ENCODE measurements at places on chromosomes 12 and 14. TPM values are rescaled to one million over a fixed set of nuclear protein-coding genes. Genes with fewer than 3 reads are reported as not detected.

GRCh38 chr14:37147310-37147880, 25.0 kb downstream of the SLC25A21 start:
- no peak for DNase-seq
- no peaks in the 10 kb centered on the region for H3K27me3 ChIP-seq
- H3K27ac ChIP-seq = no peak overlapping the region

GRCh38 chr14:64915797-64916196, 1.5 kb downstream of the CHURC1 start:
- no peaks in the 10 kb centered on the region for H3K4me1 ChIP-seq
- no peak overlapping the region for H3K4me3 ChIP-seq
- H3K27me3 ChIP-seq = no peaks in the 10 kb centered on the region

DNA sequence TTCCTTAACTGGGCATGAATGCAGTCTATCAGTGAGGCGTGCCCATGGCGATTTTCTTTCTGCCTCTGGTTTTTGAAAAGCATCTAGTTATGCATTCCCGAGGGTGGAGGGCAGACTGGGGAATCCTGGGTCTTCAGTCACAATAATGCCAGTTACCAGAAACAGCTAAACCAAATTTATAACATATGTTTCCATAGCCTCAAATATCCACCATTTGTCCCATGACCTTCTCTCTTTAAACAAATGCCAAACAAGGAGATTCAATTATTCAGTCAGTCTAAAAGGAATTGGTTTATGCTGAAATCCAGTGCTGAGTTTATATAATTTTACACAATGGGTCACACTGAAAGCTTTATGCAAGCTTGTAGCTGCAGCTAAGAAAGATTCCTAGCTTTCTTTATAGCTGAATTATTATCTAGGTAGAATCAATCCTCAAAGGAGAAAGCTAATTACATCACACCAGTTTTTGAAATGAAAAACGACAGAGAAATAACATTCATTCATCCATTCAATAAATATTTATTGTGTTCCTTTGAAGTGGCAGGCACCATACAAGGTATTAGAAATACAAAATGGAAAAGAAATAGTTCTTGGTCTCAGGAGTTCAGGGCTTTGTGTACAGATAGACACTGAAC, 131.3 kb upstream of the RAP1B start:
- H3K4me3 ChIP-seq = no peak overlapping the region
- no peaks in the 10 kb centered on the region for H3K27me3 ChIP-seq
- no peak overlapping the region for H3K27ac ChIP-seq
- H3K36me3 ChIP-seq = no peaks in the 10 kb centered on the region
- no peaks in the 10 kb centered on the region for H3K4me1 ChIP-seq
- no peak for DNase-seq

DNA sequence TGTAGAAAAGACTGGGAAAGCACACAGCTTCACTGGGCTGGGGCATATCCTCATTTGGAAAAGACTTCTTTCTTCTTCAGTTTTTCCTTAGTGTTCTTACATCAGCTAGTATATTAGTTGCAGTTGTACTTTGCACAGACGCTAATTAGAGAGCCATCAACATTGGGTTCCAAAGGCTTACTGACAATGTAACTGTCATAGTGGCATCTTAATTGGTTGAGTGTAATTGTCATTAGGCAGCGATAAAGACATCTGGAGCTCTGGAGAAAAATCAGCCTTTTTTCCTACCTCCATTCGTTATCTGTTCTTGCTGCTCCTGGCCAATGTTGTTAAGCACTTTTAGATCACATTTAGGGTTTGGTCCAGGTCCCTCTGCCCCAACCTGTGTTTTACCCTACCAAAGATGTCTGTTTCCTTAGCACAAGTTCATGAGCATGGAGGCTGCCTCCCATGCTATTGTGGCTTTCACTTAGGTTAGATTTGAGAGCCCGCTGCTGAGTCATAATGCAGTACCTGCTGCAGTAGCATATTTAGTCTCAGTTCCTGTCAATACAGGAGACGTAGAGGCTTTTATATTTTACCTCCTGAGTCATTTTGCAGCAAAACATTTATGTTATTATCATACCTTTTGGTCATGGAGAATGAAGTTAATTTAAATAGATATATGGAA, 49.2 kb downstream of the FBXW8 start:
- no peak for DNase-seq
- H3K27me3 ChIP-seq = no peaks in the 10 kb centered on the region
- no peak overlapping the region for H3K27ac ChIP-seq
- peaks cover 3% of the 10 kb centered on the region for H3K4me1 ChIP-seq
- peaks cover 4% of the 10 kb centered on the region for H3K36me3 ChIP-seq
- H3K4me3 ChIP-seq = no peak overlapping the region

DNA sequence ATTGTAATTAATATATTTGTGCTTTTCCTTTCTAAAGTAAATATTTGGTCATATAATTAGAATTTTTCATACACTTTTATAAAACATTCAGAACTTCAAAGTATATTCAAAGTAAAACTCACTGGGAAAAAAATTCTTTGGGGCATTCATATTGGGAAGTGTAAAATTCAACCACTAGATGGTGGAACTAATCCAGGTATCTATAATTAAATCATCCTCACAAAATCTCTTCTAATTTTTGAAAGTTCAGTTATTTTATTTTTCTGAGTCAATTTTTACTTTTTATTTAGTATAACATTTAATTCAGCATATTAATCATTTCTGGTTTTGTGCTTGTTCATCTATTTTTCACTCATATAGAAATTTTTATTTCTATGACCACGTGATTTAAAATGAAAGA, 81.0 kb downstream of the NTS start:
- DNase-seq = no peak
- no peaks in the 10 kb centered on the region for H3K36me3 ChIP-seq
- H3K27me3 ChIP-seq = no peaks in the 10 kb centered on the region
- no peak overlapping the region for H3K27ac ChIP-seq
- no peak overlapping the region for H3K4me3 ChIP-seq

- no peak for DNase-seq
- no peaks in the 10 kb centered on the region for H3K27me3 ChIP-seq
- peaks cover 37% of the 10 kb centered on the region for H3K4me1 ChIP-seq
Observed at GRCh38 chr14:68816183-68816942, 23.5 kb upstream of the ZFP36L1 start.

Gene CCDC177
- 2.9 TPM for total RNA-seq

DNA sequence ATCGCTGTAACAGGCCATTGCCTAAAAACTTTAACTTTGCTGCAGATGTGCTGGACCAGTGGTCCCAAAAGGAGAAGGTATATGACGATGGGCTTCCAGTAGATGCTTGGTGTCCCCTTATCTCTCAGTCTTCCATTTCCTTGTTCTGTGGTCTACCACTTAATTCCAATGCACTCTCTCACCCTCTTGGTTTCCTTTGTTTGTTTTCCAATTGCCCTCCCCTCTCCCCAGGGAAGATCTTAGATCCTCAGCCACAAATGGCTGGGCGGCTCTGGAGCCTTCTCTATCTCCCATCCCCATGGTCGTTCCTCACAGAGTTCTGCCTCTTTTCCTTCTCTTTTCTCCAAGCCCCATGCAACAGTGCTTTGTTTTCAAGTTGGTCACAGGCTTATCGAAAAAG, 584 bp downstream of the ACSM4 start:
- H3K36me3 ChIP-seq = no peaks in the 10 kb centered on the region
- no peak for DNase-seq
- no peaks in the 10 kb centered on the region for H3K27me3 ChIP-seq

GRCh38 chr12:112850383-112850782, 56.4 kb upstream of the OAS1 start:
- peaks cover 6% of the 10 kb centered on the region for H3K4me1 ChIP-seq
- H3K27me3 ChIP-seq = peaks cover 5% of the 10 kb centered on the region
- DNase-seq = no peak
- no peak overlapping the region for H3K27ac ChIP-seq

Gene TEX52
- total RNA-seq = not detected

Gene PLXNC1
- 1.3 TPM for total RNA-seq
